ENCODE measurements at places on chromosomes 2 and 18.
A peak's percentile ranks its signal among the peaks of the same experiment; 100 is the strongest.

GRCh38 chr18:58177004-58177717, 133.1 kb downstream of the NEDD4L start:
- DNase-seq, result no peak

- DNase-seq, result no peak
These were observed 18.7 kb downstream of the ZFP36L2 start for GRCh38 chr2:43207553-43208300.

DNA sequence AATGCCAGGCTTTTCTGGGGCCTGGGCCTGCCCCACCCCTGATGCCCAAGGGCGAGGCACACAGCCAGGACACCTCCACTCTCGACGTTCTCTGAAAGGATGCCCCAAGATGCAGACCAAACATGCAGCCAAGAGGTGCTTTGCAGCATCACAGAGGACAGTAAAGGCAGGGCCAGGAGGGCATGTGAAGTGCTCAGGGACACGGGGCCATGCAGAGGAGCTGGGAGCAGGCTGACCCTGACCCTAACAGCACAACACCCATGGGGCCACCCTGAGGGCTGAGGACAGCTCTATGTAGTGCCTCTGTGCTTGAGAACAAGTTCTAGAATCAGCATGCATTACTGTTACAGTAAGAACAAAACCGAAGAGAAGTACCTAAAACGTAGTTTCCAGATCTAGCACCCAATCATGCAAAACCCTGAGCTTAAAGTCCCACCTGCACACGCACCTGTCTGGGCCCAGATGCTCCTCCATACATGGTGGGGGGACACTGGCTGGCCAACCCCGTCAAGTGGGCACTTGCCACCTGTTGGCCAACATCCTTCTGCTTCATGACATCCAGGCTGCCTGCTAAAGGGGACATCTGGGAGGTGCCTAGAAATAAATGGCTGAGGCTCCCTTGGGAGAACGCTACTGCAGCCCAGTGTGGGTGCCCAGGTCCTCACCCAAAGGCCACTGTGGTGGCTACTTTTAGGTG, 15.4 kb downstream of the HS6ST1 start:
- DNase-seq, result no peak

DNA sequence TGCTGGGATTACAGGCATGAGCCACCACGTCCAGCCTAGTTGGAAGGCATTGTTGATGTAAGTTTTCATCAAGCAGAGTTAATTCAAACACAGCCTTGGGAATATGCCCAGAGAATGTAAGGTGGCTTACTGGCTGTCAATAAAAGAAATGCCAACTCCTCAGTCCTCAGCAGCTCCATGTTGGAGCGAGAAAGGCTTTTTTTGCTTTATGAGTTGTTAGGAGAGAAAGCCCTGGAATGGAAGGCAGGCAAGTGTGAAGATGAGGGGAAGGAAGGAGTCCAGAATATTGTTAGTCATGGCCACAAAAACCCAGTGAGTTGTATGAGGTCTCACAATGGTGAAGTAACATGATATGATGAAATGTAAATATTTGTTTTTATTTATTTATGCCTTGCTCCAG, 57.1 kb downstream of the MAP4K4 start:
- no peak for DNase-seq

- DNase-seq, result no peak
These were observed 20.3 kb upstream of the KDM3A start for GRCh38 chr2:86420913-86421312.

- DNase-seq, result peak; percentile 57
These were observed 45.6 kb downstream of the MEX3C start for GRCh38 chr18:51151568-51152511.

DNA sequence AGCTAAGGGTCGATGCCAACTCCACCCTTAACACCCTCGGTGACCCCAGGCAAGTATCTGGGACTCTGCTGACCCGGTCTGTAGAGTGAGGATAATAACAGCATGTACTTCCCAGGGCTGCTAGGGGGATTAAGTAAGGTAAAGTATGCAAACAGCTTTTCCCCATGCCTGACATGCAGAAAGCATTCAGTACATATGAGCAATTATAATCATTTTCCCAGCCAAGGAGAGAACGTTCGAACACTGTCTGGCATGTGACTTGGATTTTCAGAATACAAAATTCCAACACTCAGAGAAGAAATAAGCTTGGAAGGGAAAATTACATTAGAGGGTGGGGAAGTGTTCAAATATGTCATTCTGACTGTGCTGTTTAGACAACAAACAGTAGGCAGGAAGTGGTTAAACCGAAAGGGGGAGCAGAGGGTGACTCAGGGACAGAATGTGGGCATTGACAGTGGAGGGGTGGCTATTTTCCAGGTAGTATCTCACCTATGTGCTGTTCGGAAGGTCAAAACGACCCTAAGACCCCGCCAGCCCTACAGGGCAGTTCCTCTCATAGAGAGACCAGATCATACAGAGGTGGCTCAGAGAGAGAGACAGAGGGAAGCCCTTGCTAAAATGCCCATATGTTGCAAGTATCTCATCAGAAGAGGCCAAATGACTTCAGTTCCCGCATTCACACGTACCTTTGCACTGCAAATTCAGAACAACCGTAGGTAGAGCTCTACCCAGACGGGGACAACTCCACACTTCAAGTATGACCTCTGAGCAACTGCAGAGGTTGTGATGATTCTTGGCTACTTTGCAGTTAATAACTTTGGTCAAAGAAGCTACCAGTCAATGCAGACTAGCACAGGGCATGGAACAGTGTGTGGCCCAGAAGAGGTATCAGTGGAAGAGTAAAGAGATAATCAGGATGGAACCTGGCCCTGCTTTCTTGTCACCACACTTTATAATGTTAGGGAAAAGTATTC, 14.8 kb downstream of the ASPRV1 start:
- peak; percentile 74 for DNase-seq

DNA sequence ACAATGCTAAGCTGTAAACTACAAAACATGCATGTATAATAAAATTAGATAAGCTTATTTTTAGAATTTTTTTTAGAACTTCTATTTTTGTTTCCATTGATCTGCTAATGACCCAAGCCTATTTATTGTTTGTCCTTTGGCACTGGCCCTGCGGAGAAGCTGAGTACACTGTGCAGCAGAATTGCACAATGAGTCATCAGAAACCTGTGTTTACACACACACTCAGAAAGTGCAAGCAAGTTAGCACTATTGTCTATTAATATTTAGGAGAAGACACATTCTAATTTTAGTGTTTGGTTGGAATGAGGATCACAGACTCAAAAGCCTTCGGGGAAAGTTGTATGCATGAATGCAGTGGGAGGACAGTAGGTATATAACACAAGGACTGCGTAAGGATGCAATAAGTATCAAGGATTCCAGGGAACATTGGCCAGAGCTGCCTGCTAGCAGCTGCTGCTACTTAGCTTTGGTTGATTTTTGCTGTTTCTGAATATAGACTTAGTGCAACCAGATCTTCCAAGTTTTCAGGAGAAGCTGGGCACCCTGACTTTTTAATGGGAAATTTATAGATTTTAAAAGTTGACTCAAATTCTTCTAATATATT, 128.2 kb downstream of the KCNH7 start:
- no peak for DNase-seq

GRCh38 chr2:239569401-239570090, 168.7 kb upstream of the HDAC4 start:
- DNase-seq, result no peak

DNA sequence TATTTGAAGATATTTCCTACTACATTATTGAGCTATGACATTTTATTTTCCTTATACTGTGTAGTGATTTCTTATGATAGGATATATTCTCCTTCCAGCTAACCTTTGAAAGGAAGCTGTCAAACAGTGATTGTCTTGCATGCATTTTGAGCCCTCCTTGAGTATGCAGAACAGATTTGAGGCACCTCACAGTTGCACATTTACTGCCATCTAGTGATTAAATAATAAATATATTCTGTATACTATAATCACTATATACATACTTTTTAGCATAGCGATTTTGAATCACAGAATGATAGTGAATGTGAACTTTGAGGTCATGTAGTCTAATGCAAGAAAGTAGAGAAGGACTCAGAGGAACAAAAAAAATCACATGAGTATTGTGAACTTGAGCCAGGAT, 268.4 kb upstream of the CDH19 start:
- peak; percentile 12 for DNase-seq

DNA sequence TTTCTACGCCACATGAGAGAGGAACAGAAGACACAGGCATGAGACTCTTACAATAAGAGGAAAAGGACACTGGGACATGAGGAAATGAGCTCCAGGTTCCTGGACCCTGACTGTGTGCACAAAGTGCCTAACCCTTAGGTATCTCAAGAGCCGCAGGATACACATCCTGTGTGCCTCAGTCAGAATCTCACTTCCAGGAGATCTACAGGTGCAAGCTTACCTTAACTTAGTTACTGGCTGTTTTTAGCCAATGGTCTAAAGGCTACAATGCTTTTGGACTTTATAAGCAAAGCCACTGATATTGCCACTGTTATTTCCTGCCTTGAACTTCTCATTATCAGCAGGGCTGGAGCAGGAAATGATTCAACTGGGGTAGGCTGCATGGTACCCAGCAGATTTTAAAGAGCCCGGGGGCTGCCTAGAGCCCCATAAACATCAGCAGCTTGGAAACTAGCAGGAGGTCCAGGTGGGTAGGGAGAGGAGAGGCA, 254.4 kb downstream of the ZNF521 start:
- no peak for DNase-seq

- no peak for DNase-seq
These were observed 58.0 kb downstream of the RAB31 start for GRCh38 chr18:9766076-9766481.

GRCh38 chr2:230575642-230576324, 136.9 kb upstream of the CAB39 start:
- no peak for DNase-seq

- DNase-seq, result peak; percentile 42
These were observed 41.7 kb upstream of the RND3 start for GRCh38 chr2:150528861-150529801.

GRCh38 chr2:55133467-55134315, 83.4 kb upstream of the RTN4 start:
- DNase-seq, result peak; percentile 79

GRCh38 chr2:127280693-127281092, 13.3 kb downstream of the ERCC3 start:
- DNase-seq, result no peak

- DNase-seq, result peak; percentile 53
These were observed 363.5 kb upstream of the TNP1 start for GRCh38 chr2:217223222-217223930.

GRCh38 chr2:217864963-217865772, 137.6 kb downstream of the TNS1 start:
- peak; percentile 51 for DNase-seq

GRCh38 chr2:229133155-229133772, 137.8 kb downstream of the PID1 start:
- peak; percentile 5 for DNase-seq

GRCh38 chr2:206480620-206481019, 37.3 kb downstream of the ADAM23 start:
- DNase-seq, result no peak

DNA sequence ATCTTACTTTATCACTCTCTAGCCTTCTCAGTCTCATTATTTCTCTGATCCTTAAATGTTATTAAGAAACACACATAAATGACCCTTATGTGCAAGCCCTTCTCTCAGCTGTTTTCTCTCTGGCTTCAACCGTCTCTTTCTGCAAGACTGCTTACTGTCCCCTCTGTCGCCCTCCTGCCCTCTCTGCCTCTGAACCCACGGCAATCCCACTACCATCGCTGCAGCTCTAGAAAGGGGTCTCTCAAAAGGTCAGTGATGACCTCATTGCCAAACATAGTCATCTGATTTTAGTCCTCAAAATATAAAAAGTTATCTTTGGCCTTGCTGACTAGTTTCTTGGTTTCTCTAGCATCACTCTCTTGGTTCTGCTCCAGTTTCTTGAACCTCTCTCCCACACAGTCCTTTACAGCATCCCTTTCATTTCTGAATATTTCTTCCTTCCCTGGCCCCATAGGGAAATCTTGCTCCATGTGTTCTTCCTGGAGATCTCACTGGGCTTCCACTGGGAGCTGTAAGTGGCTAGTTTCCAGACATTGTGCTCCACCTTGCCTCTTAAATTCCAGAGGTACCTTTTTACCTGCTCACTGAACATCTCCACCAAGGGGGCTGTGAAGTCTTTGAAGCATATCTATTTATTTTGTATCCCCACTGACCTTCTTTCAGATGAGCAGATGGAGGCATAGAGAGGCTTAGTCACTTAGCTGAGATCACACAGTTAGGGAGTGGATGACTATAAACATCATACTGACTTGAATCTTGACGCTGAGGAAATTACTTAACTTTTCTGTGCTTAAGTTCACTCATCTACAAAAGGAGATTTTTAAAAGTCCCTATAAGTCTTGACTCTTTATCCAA, 96.2 kb downstream of the PDE1A start:
- DNase-seq, result no peak

DNA sequence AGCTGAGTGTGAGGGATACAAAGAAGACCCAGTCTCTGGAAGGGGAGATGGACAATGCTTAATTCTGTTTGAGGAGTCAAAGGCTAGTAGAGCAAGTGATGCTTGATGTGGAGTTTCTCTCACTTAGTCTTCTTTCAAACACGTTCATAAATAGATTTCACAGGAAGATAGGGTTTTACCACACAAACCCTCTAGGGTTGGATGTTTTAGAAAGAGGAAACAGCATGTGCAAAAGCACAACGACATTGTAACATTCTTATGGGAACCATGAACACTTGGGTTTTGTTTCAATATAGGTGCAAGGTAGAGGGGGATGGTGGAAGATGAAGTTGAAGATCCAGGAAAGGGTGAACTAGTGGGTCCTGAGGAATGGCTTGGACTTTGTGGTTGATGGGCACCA, 10.8 kb upstream of the EFEMP1 start:
- no peak for DNase-seq

GRCh38 chr18:66329716-66330115, 274.2 kb downstream of the CDH19 start:
- DNase-seq, result no peak

DNA sequence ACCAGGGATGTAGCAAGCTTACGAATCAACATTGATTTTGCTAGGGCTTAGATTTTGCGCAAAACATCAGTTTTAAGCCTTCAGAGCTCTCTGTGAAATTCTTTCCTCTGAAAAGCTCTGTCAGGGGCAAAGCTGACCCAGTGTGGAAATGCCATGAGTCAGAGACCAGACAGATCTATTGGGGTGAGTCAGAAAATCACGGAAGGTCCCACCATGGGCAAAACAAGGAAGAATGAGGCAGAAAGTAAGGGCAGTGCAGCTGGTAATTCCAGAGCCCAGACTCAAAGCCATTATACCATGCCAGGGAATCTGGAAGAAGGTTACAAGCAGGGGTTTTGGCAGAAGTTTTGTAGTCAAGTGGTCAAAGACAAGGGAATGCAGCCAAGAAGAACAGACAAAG, 256.6 kb upstream of the CTAGE1 start:
- no peak for DNase-seq
